Fibroblast of pulmonary artery (primary cell): ENCODE measurements at places on chromosomes 4 and X.

GRCh38 chrX:3678328-3678727 lies 35.1 kb downstream of the PRKX start:
- peak; percentile 1 for DNase-seq

- no peak for DNase-seq
Measured at GRCh38 chr4:42489095-42489494, 91.8 kb downstream of the SHISA3 start.

DNA sequence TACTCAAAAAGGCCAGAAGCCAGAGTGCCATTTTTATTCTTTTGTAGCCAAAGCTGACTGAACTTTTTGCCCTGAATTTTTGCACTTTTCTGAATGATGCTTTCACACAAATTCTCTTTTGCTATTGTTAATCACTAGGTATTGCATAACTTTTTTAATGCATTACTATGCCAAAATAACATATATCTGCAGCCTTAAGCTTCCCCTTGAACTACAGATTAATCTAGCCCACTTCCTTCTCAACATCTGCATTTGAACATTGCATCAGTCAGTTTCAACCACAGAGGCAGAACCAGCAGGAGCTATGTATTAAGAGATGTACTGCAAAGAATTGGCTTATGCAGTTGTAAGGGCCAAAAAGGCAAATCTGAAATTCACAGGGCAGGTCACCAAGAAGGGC lies 197.6 kb upstream of the GYPA start:
- peak; percentile 52 for DNase-seq

DNA sequence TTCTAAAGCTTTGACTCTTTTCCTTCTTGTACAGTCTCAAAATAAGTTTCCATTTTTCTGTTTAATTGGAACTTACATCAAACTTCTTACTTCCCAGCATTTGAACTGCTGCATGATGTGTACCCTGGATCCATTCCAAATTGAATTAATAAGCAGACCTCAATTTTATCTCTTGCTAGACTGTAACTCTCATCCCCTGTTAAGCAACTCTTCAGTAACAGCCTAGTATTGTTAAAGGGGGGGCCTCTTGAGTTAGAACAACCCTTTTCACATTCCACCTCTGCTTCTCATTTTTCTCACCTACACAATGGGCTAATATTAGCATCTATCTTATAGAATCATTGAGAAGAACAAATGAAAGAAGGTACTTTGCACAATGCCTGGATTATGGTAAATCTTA lies 169.4 kb downstream of the IL1RAPL1 start:
- DNase-seq: peak; percentile 29

DNA sequence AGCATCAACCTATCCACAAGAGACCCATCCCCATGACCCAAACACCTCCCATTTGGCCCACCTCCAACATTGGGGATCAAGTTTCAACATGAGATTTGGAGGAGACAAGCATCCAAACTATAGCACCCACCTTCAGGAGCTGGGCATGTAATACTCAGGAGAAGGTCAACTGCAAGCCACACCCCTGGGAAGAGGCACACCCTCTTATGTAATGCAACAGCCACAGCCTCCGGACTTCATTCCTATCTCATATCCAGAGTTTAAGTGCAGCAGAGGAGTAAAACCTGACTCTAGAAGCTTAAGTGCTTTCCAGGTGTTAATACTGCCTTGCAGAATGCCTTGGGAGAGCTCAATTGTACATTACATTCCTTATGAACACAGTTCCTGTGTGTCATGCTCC lies 197.4 kb downstream of the PTTG2 start:
- no peak for DNase-seq

GRCh38 chrX:14354521-14354920 lies 174.8 kb upstream of the GLRA2 start:
- peak; percentile 13 for DNase-seq

GRCh38 chrX:29071525-29072320 lies 484.5 kb downstream of the IL1RAPL1 start:
- no peak for DNase-seq

GRCh38 chrX:121755541-121755940 lies 708.1 kb downstream of the GLUD2 start:
- peak; percentile 20 for DNase-seq

DNA sequence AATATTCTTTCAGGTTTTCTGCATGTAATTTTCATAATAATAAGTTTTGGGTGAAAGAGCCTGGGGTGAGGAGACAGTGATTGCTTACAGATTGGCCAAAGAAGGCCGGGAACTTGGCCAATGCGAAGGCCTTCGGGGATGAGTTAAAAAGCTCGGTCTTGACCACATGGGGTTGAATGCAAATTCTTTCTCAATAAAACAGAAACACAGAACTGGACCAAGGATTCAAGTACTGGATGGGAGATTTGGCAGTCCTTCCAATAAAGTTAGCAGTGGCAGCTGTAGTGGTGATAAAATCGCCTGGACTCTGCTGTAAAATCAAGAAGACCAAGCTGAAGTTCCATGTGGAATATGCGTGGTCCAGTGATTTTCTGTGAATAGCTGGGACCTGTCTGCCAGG lies 282.2 kb upstream of the KLF3 start:
- DNase-seq: no peak

GRCh38 chr4:56164907-56165306 lies 216.2 kb downstream of the CEP135 start:
- peak; percentile 13 for DNase-seq

DNA sequence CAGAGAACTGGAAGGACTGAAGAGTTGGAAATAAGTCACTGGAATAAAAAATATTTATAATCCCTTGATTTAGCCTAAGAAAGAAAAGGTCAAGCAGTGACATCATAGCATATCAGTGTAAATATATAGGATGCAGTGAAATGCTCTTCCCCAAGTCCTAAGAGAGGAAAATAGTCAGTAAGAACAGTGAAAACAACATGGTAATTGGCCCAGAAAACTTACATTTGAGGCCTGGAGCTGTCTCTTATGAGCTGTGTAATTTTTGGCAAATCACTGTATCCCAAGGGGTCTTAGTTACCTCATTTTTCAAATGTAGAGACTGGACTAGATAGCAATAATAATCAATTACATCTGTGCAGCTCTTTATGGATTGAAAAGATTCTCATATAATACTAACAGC lies 255.7 kb upstream of the AR start:
- no peak for DNase-seq

GRCh38 chr4:184003433-184003832 lies 98.3 kb downstream of the STOX2 start:
- no peak for DNase-seq

DNA sequence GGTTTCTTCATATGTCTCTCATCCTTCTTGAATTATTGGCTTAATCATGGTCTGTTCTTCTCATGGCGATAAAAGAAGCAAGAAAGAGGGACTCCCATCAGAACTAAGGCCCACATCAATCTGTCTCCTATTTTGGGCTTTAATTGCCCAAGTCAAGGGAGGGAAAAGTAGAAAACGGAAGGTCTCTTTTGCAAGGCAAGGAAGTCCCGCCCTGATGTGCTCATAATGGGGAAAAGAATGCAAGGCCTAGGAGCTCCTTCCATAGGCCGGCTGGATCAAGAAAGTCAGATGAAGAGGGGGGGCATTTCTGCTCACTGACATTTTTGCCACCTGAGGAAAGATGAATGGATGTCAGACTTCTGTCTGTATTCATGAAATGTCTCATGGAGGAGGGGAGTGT lies 127.7 kb upstream of the RPS6KA3 start:
- no peak for DNase-seq

DNA sequence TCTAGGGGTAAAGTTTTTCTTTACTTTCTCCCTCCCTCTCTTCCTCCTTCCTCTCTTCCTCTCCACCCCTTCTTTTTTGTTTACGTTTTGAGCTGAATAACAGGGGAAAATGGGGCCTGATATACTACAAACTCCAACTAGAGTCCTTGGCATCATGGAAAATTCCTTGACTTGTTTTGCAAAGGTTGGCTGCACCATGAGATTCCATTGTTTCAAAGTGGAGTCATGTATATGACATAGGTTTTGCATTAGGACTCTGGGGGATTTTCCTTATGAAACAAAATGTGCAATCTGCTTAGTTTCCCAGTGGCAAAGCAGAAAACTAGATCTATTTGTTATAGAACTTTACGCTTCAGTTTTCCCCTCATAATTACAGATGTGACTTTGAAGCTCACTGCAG lies 233.5 kb upstream of the PGRMC2 start:
- peak; percentile 80 for DNase-seq

DNA sequence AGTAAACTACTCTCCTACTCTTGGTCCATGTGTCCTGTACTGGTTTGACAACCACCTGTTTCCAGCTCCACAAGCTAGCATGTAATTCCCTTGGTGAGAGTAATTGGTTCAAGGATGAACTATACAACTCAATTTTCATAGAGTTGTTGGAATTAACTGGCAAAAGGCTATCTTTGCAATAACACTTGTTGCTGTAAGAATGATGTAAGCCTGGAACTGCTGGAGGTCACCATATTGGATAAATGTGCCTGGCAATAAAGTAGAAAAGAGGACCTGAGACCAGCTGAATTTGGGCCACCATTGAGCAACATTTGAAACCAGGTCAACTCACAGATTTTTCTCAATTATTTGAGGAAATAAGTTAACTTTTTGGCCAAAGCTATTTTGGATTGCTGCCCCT lies 175.5 kb downstream of the CAMK2D start:
- peak; percentile 8 for DNase-seq

GRCh38 chr4:152856960-152857359 lies 77.2 kb downstream of the ARFIP1 start:
- DNase-seq: no peak

DNA sequence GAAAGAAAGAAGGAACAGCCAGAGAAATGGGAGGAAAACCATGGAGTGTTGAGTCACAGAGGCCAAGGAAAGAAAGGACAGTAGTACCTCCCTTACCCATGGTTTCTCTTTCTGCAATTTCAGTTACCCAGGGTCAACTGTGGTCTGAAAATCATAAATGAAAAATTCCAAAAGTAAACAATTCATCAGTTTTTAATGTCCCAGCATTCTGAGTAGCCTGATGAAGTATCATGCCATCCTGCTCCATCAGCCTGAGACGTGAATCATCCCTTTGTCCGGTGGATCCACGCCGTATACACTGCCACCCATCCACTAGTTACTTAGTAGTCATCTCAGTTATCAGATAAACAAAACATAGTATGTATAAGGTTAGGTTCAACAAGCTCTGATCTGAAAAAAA lies 114.2 kb downstream of the COMMD8 start:
- peak; percentile 28 for DNase-seq

DNA sequence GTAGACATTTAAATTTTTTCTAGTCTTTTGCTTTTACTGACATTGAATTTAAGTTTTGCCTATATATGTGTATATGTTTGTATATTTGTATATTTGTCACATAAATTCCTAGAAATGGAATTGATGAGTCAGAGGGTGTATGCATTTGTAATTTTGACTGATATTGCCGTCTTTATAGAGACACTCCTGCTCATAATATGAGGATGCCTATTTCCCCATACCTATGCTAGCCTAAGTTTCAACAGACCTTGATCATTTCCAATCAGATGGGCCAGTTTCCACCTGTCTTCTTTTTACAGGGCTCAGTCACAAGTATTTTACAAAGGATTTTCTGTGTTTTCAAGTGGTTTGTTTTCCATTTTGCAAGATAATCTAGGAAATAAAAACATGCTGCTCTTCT lies 10.8 kb downstream of the PDLIM5 start:
- DNase-seq: no peak

GRCh38 chrX:151700581-151700980 lies 5.3 kb downstream of the PRRG3 start:
- no peak for DNase-seq

DNA sequence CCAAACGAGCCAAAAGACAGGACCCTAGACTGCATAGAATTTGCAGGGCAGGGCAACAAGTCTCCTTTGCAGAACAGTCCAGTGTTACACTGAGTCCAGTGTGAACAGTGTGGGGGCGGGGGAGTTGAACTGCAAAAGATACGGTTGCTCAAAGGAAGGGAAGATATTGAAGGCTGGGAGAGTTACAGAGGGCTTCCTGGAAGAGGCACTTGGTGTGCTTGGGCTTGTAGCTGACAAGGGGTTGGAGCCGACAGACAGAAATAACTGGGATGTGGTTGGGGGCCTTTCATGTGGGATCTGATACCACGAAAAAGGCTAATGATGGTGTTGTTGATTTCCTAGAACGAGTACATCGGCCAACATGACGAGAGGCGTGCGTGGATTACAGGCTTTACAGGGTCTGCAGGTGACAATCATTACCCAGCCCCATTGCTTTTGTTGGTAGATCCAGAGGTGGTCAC lies 6.1 kb downstream of the XPNPEP2 start:
- no peak for DNase-seq

- DNase-seq: peak; percentile 95
Measured at GRCh38 chrX:154046031-154046781, 26.5 kb upstream of the IRAK1 start.

GRCh38 chrX:13535376-13536165 lies 33.8 kb upstream of the EGFL6 start:
- no peak for DNase-seq

- peak; percentile 25 for DNase-seq
Measured at GRCh38 chrX:10079231-10079630, 77.5 kb upstream of the CLCN4 start.
